Activated gamma-delta T cell treated with Interleukin-2 at 50 U/mL for 16 hours (primary cell): ENCODE measurements at places on chromosomes 16 and 17.

- DNase-seq: no peak
Measured at GRCh38 chr17:2178798-2179501, 124.0 kb downstream of the HIC1 start.

- DNase-seq: no peak
Measured at GRCh38 chr16:55656691-55657092, 904 bp downstream of the SLC6A2 start.

DNA sequence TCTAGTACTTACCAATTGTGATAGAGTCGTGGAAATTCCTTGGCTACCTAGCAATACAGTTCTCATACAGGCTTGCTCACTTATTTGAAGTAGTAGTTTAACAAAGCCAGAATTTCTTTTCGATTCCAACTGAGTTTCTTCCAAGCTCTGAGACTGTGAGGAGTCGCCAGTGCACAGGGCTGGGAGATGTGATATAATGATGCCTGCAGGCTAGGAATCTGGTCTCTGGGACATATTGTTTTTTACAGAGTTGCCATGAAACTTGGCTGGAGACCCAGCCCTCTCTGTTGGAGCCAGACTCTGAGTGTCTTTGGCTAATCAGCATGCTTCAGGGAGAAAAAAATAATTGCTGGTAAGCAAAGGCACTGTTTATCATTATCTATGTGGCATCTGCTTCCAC lies 698.8 kb upstream of the GOT2 start:
- no peak for DNase-seq

DNA sequence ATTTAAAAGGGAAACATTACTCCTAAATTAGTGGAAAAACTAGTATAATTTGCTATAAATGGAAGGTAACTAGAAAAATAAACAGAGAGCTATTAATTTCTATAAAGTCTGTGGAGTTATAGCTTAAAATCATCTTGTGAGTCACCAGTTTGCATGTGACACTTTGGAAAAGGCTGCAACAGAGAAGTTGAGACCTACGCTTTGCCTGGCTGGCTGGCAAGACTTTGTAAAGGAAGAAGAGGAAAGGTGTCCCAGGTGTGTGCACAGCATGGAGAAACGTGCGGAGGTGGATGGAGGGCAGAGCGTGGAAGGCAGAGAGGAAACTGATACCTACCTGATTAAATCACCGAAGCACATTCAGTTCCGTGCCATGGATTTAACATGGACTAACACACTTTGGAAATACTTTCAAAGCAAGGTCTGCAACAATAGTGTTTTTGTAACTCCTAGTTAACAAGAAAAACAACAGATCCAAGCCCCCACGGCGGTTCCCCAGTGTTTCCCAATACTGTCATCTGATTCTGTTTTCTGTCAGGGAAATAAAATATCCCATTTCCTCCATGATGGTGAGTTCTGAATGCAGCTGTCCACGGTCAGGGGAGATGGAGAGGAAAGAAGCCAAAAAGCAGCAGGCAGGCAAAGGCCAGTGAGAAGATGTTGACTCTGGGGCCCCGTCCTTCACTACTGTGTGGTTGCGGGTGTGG lies 134.8 kb downstream of the XYLT1 start:
- DNase-seq: no peak

DNA sequence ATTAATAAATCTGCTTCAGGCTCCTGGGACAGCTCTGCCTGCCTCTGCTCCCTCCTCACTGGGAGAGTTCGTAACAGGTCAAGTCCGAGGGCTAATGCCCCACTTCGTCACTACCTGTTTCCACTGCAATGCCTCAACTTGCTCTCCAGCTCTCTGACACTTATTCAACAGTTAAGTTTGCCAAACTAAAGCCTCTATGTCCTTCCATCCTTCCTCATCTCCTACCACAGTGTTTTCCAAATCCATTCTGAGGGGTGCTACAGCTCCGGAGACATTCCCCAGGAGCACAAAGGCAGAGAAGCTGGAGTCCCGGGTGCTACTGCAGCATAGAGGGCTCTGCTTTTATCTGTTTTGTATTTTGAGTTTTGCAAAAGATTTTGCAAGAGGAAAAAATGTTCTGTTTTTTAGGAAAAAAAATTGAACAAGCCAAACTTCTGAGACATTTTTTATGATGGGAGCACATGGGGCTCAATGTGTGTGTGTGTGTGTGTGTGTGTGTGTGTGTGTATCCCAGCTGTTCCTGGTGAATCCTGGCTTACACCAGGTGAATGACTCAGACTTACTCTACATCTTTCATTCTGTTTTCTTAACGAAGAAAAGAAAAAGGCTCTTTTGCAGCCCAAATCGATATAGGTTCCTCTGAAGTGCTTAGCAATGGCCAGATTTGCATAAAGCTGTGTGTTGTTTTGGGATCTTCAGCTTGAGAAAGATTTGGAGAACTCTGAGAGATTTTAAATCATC lies 46.1 kb upstream of the MYOCD start:
- DNase-seq: no peak

- DNase-seq: no peak
Measured at GRCh38 chr16:30397776-30398660, 2.8 kb downstream of the ZNF48 start.

- no peak for DNase-seq
Measured at GRCh38 chr17:50589095-50589705, 28.7 kb downstream of the CACNA1G start.

- no peak for DNase-seq
Measured at GRCh38 chr17:27494192-27495091, 38.2 kb downstream of the KSR1 start.

GRCh38 chr16:2768403-2769089 lies 8.5 kb downstream of the ELOB start:
- no peak for DNase-seq

DNA sequence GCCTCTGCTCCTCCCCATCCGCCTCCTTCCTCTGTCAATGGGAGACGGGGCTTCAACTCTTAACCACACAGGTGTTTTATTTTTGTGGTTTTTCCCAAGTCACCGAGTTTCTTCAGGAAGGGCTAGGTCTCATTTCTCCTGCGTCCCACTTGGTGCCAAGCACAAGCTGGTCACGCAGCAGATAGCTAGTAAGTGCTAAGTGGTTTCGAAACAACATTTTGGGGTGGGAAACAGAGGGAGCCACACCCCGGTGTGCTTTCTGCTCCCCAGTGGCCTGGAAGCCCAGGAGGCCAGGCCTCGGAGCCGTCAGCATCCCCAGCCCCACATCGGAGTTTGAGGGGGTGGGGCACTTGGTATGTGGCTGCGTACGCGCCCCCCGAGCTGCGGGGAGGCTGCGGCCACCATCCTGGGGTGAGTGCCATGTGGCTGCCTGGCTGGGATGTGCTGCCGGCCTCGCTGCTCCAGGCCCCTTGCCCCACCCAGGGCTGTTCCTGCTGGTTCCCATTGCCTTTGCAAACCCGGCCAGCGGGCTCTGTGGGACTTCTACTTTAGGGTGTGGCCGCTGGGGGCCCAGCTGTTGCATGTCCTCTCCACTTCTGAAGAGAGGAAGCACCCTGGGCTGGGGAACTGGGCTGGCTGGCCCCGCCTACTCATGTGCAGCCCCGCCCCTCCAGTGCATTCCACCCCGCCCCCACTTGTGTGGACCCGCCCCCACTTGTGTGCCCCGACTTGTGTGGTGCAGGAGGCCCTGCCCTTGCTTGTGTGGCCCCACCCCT lies 55.6 kb downstream of the BAIAP2 start:
- peak; percentile 21 for DNase-seq

- DNase-seq: no peak
Measured at GRCh38 chr16:49821614-49822282, 34.2 kb downstream of the ZNF423 start.
